ENCODE measurements at places on chromosomes 13 and 19. TPM values are rescaled to one million over a fixed set of nuclear protein-coding genes. Genes with fewer than 3 reads are reported as not detected.

GRCh38 chr19:29623726-29624488, 17.8 kb downstream of the POP4 start:
- no peak for DNase-seq

- no peak for DNase-seq
Measured at GRCh38 chr13:51800486-51800885, 3.5 kb downstream of the DHRS12 start.

Gene PSG1
- total RNA-seq, result not detected

- DNase-seq, result no peak
Measured at GRCh38 chr13:61111529-61111928, 304.1 kb downstream of the PCDH20 start.

Gene NRTN
- 3.5 TPM for total RNA-seq

Gene COX6B2
- 3.8 TPM for total RNA-seq

Gene TTC9B
- total RNA-seq, result not detected

Data from kidney (tissue), 22 donors.